ENCODE measurements at places on chromosomes 6 and 20.

GRCh38 chr6:127514773-127515227, 4.3 kb downstream of the MTCL3 start:
- peak; percentile 44 for DNase-seq

DNA sequence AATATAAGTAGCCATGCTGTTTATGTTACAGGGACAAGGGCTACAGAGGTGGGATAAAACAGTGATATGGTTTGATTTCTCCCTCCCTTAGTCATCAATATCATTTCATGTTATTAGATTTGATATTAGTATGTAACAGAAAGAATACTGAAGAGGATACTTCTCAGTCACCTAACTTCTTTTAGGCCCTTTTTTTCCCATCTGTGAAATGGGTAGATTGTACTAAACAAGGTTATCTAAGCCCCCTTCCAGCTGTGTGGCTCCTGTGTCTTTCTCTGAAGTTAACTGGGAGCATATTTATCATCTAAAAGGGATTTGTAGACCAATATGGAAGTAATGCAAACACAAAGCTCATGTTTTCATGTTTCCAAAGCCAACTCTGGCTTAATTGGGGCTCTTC, 7.7 kb downstream of the NOX3 start:
- DNase-seq, result no peak

GRCh38 chr6:6392214-6393068, 72.0 kb upstream of the F13A1 start:
- DNase-seq, result no peak

DNA sequence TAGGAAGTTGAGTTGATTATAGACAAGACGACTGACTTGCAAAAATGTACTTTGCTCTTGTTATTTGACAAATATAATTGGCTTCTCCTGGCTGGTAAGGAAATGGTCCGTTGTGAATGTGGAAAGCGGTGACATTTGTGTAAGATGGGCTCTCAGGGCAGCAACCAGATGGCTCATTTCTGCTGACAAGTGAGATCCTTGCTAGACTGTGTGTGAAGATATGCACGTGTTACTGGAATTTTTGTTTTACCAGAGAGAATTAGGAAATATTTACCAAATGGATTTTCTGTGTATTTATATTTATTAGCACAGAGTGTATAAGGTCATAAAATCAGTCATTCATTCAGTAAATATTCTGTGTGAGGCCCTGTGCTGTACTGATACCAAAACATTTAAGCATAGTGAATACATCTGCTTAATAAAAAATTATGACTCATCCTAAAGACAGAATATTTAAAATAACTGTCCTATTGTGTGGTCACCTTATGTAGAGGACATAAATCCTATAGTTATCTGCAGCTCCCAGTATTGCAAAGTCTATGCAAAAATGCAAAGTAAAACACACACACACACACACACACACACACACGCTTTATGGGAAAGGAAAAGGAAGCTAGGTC, 109.9 kb upstream of the ASF1A start:
- peak; percentile 23 for DNase-seq

GRCh38 chr6:75657327-75657726, 55.6 kb downstream of the SENP6 start:
- no peak for DNase-seq
